ENCODE measurements at places on chromosomes 7 and 10. TPM values are rescaled to one million over a fixed set of nuclear protein-coding genes. Genes with fewer than 3 reads are reported as not detected.

GRCh38 chr7:1964913-1965578 lies 267.7 kb downstream of the MAD1L1 start:
- no peak for DNase-seq

DNA sequence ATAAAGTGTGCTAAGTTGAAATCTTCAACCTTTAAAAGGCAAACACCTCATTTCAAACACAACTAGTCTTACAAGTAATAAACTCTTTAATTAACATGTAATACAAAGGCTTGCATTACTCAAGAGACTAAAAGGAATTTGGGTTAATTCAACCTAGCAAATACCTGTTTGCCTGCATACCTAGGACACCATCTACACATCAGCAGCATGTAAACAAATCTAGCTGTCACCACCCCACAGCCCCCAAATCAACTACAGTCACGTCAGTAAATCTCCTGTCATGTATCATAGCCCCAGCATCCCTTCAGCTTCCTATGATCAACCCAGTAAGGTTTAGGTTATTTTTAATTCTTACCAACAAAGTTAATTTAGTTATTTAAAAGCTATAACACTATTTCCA lies 33.5 kb downstream of the ZNF800 start:
- DNase-seq = no peak

The HHEX gene
- total RNA-seq = 3.2 TPM

The CABCOCO1 gene
- total RNA-seq = not detected

The CTTNBP2 gene
- total RNA-seq = 3.5 TPM

GRCh38 chr10:93267521-93267920 lies 193.8 kb downstream of the CYP26A1 start:
- DNase-seq = no peak

GRCh38 chr7:29609162-29610037 lies 45.8 kb downstream of the PRR15 start:
- peak; percentile 76 for DNase-seq

The CFAP58 gene
- total RNA-seq = 2.5 TPM

- no peak for DNase-seq
Measured at GRCh38 chr7:38594949-38595348, 36.2 kb downstream of the AMPH start.
